Pancreas (tissue), 10 donors: ENCODE measurements at places on chromosomes 5 and 9. TPM values are rescaled to one million over a fixed set of nuclear protein-coding genes. Genes with fewer than 3 reads are reported as not detected.
A peak's percentile ranks its signal among the peaks of the same experiment; 100 is the strongest.

- DNase-seq = no peak
Measured at GRCh38 chr9:121748727-121749423, 97.4 kb downstream of the DAB2IP start.

Gene SHOC1
- polyA plus RNA-seq = not detected

DNA sequence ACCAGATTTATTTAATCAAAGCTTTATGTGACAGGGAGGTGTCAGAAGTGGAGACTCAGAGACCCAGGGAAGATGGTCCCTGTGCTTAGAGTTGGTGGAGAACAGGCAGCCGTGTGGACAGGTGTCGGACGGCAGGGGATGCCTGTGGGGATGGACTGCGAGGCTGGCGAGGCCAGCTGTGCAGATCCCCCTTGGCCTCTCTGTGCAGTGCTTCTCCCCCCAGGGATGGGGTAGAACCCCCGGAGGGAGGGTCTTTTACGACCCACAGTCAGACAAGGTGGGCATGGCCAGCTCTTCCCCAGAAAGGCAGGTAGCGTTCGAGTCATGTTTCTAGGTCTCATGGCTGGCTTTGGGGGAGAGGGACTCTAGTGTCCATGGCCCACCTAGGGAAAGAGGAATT is 4.7 kb upstream of the SLC2A6 start:
- no peak for DNase-seq

DNA sequence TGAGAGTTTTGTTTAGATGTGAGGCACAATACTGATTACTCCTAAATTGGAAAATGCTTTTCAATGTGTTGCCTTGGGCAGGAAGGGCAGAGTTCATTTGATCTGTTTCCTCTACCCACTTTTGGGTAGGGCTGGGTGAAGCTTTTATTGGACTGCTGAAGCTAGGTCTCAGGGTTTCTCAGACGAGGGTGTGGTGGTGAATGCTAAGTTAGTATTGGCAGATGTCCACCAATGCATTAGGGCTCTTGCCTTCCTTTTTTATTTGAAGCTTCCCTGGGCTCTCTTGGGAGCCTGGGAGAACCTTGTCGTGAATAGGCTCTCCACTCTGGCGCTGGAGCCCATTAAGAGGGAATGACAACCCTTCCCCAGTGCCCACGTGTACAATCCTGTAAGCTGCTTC is 23.1 kb downstream of the SPTAN1 start:
- DNase-seq = no peak

DNA sequence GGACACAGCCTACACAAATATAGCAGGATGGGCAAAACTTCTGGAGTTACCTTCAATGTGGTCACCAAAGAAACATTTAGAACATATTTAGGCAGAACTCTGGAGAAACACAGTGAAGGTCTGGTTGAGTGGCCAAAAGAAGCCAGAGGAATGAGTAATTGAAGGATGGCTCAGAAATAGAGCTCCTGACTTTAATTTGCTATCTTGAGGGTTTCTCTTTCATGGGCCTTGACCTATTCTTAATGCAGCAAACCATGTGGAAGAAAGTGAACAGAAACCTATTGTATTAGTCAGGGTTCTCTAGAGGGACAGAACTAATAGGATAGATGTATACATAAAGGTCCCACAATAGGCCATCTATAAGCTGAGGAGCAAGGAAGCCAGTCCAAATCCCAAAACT is 650.5 kb downstream of the ACTL7B start:
- DNase-seq = no peak

- DNase-seq = no peak
Measured at GRCh38 chr9:2195211-2195610, 180.1 kb downstream of the SMARCA2 start.

GRCh38 chr9:96121136-96121535 is 180.8 kb downstream of the HSD17B3 start:
- DNase-seq = no peak

GRCh38 chr5:125558466-125558865 is 812.0 kb upstream of the ZNF608 start:
- no peak for DNase-seq

Gene SLC6A19
- 1.1 TPM for polyA plus RNA-seq

DNA sequence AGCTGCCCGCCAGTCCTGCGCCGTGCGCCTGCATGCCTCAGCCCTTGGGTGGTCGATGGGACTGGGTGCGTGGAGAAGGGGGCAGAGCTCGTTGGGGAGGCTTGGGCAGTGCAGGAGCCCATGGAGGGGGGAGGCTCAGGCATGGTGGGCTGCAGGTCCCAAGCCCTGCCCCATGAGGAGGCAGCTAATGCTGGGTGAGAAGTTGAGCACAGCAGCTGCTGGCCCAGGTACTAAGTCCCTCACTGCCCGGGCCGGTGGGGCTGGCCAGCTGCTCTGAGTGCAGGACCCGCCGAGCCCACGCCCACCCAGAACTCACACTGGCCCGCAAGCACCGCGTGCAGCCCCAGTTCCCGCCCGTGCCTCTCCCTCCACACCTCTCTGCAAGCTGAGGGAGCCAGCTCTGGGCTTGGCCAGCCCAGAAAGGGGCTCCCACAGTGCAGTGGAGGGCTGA is 764.3 kb upstream of the TYRP1 start:
- DNase-seq = peak; percentile 65

DNA sequence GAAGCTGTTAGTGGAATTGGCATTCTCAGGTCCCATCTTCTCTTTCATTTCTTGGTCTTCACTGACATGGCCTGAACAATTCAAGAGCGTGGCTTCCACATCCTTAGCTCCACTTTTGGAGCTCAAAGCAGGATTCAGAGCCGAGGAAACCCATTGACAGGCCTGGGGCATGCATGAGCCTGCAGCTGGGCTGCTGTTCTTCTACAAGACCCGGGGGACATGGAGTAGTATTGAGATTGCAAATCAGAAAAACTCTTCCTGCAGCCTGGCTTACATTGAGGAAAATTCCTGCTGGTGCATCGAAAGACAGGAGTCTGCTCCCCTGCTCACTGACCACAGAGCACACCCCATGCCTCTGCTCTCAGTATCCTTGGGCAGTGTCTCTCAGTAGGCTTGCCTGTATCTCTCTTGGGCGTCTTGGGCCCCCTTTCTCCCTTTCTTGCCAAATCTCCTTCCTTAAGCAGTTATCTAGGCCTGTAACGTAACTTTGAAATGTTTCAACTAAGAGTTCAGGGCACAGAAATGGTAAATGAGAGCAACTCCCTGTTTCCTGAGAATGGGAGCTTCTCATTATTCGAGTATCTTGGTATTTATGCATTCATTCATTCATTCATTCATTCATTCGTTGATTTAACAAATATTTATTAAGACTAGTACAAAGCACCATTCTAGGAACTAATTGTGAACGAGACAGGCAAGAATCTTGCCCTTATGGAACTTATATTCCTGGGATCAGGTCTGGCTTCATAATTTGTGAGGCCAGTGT is 603.6 kb upstream of the CLINT1 start:
- DNase-seq = no peak

DNA sequence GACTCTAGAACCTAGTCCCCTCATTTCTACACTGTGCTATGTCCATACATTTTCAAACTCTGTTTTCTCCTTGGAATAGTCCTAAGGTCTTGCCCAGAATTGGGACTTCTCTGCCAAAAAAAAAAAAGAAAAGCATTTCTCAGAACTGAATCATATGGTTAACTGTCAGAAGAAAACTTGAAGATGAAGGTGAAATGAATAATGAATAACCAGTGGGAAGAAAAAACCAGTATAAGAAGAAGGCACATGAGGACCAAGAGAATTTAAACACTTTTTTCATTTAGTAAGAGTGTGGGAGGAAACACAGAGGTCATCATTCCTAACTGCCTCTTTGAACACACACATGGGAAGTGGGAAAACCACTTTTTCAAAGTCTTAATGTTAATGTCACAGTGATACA is 197.7 kb downstream of the PRELID2 start:
- no peak for DNase-seq

Gene NOXA1
- polyA plus RNA-seq = 45.5 TPM

Gene SLCO6A1
- not detected for polyA plus RNA-seq

DNA sequence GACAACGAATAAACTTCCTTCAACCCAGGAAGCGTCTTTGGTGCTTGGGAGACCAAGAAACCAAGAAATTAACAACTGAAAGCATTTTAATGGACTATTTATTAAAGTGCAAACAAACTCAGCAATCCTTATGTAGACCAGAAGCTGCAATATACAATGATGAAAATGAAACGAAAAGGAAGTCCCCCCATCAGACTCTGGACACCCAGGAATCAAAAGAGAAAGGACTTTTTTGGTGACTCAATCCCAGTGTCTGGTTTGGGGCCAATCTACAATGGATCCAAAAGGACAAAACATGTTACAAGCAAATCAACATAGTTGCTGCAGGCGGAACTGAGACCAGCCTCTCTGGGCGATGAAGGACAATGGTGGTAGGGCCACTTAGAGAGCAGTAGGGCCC is 39.5 kb downstream of the C9orf152 start:
- DNase-seq = no peak
